ENCODE measurements at places on chromosomes 7 and 10.
A peak's percentile ranks its signal among the peaks of the same experiment; 100 is the strongest.

- DNase-seq = no peak
Observed at GRCh38 chr10:129706523-129706922, 239.5 kb downstream of the MGMT start.

DNA sequence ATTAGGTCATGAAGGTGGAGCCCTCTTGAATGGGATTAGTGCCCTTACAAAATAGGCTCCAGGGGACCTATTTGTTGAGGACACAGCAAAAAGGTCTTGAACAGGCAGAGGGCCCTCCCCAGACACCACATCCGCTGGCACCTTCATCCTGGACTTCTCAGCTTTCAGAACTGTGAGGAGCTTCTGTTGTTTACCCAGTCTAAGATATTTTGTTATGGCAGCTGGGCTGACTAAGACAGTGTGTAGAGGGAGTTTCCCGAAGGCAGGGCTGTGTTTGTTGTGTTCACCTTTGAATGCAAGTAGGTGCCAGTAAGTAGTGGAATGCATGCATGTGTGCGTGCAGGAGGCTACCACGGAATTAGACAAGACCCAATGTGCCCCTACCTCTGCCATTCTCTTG, 106.7 kb downstream of the PTPRE start:
- no peak for DNase-seq

DNA sequence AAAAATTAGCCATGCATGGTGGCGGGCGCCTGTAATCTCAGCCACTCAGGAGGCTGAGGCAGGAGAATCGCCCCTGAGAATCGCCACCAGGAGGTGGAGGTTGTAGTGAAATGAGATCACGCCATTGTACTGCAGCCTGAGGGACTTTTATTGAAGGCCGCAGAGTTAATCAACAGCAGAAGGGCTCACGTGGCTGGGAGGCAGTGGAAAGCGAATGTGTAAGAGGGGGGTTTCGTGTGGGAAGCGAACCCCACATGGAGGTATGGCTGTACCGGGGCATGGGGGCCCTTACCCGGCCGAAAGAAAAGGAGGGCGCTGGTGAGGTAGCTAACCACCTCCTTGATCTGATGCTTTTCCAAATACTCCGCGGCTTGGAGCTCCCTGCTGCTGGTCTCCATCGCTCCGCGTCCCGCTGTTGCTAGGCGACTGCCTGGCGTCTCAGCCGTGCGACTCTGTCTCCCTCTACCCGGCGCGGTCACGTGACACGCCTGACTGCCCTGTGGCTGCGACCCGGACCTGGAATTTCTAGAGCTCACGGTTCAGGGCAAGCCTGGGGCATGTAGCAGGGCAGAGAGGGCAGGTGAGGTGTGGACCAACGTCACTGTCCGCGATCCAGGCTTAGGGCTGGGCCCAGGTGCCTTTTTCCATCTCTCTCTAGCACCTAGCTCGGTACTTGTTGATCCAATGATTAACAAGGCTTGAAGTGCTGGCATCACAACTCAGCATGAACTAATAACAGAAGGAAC, at the start of gene EFCAB10:
Gene EFCAB10, minus strand, starts transcription at position 428 of the 746 bp plus-strand sequence. Its CDS starts 30 bp downstream, at position 398.
- peak; percentile 48 for DNase-seq

- DNase-seq = no peak
Observed at GRCh38 chr7:81317741-81318140, 398.9 kb upstream of the SEMA3C start.

GRCh38 chr7:33971106-33971505, 65.8 kb downstream of the BMPER start:
- DNase-seq = no peak

DNA sequence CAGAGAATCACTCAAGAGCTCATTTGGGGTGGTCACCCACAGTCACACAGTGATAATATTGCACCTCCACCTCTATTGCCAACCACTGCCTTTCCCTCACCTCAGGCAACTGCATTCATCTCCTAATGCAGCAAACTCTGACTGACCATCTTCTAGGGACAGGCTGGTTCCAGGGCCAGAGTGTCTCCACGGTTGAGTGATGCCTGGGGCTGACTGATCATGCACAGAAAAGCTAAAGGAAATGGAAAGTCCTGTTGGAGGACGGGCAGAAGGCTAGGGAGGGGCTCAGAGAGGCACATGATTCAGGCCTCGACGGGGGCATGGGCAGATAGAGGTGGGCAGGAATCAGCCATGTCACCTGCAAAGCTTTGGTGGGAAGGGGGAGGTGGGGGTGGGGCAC, 127.1 kb upstream of the TNS3 start:
- no peak for DNase-seq

- no peak for DNase-seq
Observed at GRCh38 chr7:124918662-124919061, 11.0 kb downstream of the POT1 start.

- DNase-seq = no peak
Observed at GRCh38 chr10:89980166-89980565, 278.8 kb downstream of the KIF20B start.

- DNase-seq = no peak
Observed at GRCh38 chr10:11012421-11013295, 5.0 kb upstream of the CELF2 start.

DNA sequence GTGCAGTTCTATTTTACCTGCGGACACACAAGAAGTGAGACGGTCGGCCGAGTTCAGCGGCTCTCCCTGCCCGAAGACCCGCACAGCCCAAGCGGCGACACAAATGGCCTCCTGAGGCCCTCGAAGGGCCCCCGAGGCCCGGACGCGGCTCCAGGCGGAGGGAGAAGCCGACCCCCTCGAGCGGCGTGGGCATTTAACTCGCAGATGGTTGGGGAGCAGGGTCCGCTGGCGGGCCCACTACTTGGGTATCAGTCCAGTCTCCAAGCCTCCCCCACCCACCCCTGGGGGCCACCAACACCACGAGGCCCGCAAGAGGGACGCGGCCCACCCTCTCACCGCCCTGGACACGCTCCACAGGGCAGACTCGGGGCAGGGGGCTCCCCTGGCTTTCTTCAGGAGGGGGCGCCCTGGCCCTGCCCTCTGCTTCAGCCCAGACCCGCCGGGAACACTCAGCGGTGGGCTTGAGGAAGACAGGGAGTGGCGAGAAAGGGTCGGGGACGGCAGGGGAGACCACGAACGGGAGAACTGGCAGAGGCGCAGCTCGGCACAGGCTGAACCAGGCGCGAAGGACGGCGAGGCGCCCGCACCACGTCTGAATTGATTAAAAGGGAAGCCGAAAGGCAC, 1.7 kb downstream of the IGF2BP3 start:
- no peak for DNase-seq

DNA sequence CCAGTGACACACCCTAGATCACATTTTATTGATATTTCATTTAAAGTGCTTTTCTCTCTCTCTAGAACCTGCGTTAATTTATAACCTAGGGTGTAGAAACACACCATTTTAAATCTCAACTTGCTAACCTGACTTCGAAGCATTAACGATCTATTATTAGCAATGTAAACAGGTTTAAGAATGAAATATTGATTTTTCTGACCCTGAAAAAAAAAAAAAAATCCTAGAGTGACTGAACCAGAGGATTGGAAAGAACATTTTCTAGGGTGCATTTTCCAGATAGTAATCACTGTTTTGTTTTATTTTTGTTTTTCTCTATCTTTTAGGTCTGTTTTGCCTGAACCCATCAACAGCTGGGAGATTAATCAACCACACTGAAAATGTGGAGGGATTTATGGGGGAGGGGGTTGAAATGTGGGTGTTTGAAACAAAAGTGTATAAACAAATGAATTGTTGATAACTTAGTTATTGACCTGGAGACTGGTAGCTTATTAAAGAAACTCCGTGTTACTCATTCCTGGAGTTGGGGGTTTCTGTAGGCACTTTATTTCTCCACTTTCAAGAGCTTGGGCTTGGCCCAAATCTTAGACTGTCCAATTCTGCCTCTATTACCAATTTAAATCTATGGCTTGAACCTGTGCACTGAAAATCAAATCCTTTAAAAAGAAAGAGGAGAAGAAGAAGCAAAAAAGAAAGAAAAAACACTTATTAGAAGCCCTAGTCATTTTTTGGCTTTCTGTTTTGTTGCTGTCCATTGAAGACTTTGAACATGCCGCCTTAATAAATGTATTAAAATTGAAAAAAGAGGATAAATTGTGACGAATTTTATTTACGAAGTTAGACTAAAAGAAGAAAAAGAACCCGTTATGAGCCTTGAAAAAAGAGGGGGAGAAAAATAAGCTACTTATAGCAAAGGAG, 2.8 kb downstream of the HOXA2 start:
- DNase-seq = no peak

DNA sequence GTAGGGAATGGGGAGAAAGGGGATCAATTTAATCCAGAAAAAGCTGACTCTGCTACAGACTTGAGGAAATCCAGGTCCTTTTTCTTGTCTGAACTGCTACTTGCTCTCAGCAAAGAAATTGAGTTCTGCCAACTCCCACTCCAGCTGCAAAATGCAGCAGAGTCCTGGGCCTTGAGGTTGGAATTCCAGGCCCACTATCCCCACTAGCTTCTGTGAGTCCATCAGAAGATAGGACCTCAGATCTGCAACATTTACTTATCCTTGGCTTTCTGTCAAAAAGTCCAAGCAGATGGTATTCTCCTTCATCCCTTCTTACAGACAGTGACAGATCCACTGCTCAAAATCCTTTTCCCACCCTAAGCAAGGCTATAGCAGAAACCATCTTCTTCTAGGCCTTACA, 219.2 kb downstream of the ARHGAP12 start:
- no peak for DNase-seq

DNA sequence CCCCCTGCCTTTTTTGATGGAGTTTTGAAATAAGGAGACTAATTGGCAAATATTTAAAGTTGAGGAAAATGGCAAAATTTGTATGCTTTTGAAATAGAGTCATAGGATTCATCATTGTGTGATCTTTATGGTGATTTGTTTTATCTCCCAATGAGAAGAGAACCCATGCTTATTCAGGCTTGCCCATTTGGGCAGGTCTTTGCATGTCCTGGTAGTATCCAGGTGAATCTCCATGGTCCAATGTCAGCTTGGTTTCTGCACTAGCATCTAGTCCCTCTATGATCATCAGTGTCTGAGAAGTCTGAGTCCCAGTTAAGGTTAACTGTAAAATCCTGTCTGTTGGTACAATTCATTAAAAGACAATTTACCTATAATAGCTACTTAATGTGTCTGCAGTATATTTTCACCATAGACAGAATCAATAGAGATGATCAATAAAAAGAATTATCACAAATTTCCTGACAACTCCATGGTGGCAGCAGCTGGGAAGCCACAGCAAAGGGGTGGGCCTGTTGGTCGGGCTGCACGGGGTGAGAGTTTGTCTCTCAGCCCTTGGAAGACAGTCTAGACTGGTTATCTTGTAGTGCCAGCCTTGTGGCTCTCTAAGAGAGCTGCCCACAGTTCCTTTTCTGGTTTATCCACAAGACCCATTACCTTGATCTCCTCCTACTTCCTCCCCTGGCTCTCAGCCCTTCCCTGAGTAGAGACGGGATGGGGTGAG, 22.2 kb upstream of the BMPER start:
- DNase-seq = no peak

DNA sequence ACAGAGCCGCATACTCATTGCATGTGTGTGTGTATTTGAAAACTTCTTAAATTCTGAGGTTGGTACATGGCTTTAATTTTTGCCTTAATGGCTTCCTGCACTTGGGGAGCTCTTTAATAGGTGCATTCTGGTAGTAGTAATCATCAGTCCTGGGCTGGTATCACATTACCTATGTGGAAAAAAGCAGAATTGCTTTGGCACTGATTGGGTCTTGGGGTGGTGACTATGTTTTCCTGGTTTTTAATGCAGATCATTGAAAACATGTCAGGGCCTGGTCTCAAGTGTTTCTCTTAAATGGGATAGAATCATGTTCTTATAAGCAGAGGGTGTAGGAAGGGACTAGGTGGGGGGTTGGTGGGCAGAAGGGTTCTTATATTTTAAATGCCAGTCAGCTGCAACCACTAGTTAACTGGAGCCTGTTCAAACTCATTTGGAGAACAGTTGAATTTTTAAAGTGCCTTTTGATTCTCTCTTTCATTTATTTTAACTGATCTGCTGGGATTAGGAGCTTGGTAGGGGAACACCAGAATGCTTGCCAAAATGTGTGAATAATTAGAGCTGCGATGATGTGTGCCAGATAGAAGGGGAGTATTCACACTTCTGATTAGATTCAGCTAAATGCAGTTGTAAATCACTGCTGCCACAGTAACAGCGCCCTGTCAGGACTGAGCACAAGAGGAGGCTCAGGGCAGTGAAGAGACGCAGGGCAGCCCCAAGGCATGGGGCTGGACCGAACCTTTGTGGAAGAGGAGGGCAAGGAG, 633.5 kb upstream of the GALNT17 start:
- DNase-seq = peak; percentile 40

- peak; percentile 36 for DNase-seq
Observed at GRCh38 chr7:132485136-132485535, 91.1 kb downstream of the PLXNA4 start.

- no peak for DNase-seq
Observed at GRCh38 chr7:123604739-123605138, 3.1 kb downstream of the ASB15 start.

GRCh38 chr7:129902788-129903422, 49.9 kb downstream of the UBE2H start:
- no peak for DNase-seq

DNA sequence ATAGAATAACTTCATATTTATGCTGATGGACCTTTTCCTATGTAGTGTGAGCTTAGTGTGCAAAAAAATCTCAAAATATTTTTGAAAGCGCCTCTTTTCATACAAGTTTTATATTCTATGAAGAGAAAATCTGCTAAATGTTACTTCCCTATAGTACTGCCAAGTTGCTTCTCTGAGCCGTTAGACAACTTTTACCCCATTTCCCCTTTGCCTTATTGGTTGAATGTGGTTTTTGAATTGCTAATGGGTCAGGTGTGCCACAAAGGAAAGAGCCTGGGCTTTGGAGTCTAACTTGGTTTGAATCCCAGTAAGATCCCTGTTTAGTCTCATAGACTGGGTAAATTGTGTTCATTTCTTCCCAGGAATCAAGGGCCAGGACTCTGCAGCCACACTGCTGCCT, 261.5 kb downstream of the SNX10 start:
- DNase-seq = no peak

DNA sequence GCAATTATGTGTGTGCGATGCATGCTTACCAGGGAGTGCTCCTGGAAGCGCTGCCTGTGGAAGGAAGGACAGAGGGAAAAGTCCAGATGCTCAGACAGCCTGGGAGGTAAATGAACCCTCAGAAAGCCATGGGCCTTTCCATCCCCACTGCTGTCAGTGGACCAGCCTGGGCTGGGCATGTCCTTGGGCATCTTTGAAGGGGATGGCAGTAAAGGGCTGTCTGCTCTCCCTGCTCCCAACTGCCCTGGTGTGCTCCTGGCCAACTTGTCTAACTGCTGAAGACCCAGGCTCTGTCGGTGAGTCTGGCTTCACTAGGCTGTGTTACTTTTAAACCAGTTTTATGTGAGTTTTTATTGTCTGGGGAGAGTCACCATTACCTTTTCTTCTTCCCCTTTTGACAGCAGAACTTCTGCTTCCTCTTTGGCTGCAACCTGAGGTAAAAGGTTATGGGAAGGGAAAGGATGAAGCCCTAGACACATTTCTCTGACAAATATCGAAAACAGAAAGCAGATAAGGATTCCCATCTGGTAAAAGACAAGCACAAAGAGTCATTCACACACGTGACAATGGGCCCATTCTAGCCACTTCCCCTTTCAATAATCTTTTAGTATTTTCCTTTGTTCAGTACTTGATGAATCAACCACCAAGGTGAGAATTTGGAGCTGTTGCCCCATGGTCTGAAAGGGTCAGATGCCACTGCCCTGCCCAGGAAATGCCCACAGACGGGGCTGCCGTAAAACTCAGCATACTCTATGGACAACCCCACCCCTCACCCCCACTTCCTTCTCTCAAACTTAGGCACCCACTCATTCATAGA, 27.6 kb upstream of the PIK3AP1 start:
- DNase-seq = no peak
